Activated CD8-positive, alpha-beta memory T cell treated with anti-CD3 and anti-CD28 coated beads for 1 hour (primary cell): ENCODE measurements at places on chromosomes 4 and X.

- no peak for DNase-seq
These were observed 43.6 kb upstream of the FTHL17 start for GRCh38 chrX:31115398-31115797.

GRCh38 chr4:79993476-79993875 is 79.6 kb downstream of the ANTXR2 start:
- DNase-seq: no peak

DNA sequence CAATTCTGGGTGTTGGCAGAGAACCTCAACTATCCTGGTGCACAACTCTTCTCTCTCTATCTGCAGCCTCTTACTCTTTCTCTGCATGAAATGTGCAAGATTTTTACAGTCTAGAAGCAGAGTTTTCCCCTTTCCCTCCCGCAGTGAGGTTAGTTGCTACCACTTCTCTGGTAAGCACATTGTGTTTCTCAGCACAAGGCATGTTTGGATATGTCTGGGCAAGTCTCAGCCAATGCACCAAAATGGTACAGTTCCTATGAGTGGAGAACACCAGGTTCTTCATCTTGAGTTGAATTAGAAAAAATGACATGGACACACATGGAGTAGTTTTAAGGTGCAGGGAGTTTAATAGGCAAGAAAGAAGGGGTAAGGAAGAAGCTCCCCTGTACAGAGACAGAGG is 187.0 kb downstream of the CCNG2 start:
- no peak for DNase-seq

DNA sequence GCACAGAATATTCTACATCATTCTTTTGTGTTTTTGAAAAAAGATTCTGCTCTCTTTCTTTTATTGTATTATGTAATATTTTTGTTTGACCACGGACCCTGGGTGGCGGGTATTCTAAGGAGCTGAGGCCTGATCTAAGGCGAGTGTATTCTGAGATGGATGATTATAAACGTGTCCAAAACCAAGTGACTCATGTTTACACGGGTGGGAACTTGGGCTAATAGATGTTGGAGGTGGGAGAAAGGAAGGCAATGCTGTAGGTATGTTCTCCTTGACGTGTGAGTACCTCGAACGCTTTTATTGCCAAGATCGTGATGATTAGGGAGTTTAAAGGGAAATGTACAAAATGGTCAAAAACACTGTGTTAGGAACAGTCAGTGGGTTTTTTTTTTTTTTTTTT is 188.9 kb upstream of the FAT1 start:
- DNase-seq: no peak

DNA sequence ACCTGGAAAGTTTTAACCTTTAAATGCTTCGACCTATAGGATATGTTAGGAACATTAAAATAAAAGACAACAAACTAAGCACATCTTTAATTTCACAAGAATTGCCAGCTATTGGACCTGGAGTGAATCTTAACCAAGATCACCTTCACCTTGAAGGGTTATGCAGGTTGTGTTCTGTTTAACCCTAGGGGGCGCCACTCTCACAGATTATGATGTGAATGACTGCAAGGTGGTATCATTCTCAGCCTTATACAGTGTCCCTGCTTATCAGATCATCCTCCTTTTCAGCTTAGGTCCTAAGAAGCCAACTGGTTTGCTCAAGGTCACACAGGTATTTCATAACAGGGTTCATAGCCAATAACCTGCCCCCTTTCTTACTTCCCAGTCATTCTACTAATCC is 23.5 kb downstream of the INTS6L start:
- no peak for DNase-seq

DNA sequence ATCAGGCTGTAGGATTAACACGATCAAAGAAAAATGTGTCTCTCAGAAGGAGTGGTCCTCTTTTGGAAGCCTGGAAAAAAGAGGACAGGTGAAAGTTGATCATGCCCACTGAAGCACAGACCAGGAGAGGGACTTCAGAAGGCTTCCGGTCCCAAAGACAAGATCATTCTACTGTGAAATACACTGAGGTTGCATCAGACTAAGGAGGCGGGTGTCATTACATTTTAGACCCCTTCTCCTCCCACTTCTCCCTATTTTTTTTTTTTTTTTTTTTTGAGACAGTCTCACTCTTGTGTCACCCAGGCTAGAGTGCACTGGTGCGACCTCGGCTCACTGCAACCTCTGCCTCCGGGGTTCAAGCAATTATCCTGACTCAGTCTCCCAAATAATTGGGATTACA is 67.5 kb downstream of the RBM47 start:
- DNase-seq: no peak

DNA sequence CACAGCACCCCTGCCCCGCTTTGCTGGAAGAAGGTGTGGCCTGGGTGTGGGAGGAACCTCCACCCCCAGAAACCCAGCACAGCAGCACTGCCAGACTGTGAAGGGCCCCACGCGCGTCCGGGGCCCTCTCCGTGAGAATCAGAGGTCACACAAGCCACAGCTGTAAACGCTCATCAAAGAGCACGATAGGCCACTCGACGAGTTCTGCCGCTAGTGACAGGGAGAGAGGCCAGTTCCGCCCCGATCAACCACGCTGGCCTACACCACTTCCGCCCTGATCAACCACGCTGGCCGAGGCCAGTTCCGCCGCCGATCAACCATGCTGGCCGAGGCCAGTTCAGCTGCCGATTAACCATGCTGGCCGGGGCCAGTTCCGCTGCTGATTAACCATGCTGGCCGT is 25.9 kb upstream of the ADRA2C start:
- DNase-seq: no peak
